ENCODE measurements at places on chromosomes 5 and 9.
A peak's percentile ranks its signal among the peaks of the same experiment; 100 is the strongest.

- DNase-seq = no peak
Observed at GRCh38 chr5:2751592-2752021, at the start of gene IRX2. TSS of gene IRX2 (minus strand) at chr5:2751677. CDS start at chr5:2751413, 264 bp downstream.

DNA sequence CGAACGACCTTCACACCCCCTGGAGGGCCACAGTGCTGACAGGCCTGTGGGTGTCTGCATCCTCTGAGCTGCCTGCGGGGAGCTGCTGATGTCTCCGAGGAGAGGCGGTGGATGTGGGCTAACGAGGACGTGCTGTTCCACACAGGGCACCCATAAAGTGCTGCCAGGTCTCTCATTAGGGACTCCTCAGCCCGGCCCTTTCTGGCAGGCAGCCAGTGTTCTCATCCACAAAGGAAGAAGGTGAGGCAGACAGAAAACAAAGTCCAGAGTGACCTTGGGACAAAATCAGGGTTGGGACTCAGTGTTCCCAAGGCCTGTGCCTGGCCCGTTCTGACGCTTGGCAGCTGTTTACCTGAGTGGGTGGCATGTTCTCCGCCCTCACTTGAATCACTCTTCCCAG, 29.3 kb downstream of the CARTPT start:
- DNase-seq = no peak

DNA sequence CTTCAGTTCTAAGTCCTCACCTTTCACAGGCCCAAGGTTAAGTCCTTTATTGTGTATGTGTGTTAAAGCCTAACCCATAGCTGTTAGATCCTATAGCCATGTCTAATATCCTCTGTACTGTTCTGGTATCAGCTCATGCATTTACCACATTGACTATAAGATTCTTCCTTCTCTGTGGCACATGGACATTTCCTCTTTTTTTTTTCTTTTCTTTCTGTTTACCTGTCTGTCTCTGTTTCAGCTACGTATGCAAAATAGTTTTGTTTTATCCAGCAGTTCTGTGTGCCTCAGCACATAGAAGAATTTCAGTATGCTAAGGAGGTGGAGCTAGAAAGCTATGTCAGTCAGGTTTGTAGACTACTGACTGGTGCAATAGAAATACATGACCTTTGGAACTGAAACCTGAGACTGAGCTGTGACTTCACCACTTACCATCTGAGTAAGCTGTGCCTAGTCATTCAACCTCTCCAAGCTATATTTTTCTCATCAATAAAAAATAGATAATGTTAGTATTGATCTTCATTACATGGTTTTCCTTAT, 155.6 kb upstream of the VLDLR start:
- no peak for DNase-seq

DNA sequence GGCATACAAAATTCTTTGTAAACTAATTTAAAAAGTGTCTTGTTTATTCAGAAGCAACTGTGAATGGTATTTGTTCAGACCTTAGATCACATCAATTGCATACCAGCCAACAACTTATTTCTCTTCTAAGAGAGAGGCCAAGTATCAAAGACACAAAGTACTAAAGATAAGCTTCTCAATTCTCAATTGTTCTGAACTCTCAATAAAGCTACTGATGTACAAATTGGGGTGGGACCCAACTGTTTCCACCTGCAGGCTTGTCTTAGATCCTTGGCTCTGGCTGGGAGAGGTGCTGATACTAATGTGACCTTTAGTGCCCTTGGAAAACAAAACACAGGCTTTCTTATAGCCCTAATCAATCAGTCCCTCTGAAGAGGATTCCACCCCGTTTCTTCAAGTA, 22.1 kb downstream of the XRCC4 start:
- no peak for DNase-seq

GRCh38 chr9:90307891-90308290, 334.7 kb downstream of the DIRAS2 start:
- no peak for DNase-seq

- DNase-seq = no peak
Observed at GRCh38 chr9:103904242-103904641, 189.9 kb upstream of the SMC2 start.

- no peak for DNase-seq
Observed at GRCh38 chr9:7975336-7975735, 175.8 kb upstream of the DMAC1 start.

DNA sequence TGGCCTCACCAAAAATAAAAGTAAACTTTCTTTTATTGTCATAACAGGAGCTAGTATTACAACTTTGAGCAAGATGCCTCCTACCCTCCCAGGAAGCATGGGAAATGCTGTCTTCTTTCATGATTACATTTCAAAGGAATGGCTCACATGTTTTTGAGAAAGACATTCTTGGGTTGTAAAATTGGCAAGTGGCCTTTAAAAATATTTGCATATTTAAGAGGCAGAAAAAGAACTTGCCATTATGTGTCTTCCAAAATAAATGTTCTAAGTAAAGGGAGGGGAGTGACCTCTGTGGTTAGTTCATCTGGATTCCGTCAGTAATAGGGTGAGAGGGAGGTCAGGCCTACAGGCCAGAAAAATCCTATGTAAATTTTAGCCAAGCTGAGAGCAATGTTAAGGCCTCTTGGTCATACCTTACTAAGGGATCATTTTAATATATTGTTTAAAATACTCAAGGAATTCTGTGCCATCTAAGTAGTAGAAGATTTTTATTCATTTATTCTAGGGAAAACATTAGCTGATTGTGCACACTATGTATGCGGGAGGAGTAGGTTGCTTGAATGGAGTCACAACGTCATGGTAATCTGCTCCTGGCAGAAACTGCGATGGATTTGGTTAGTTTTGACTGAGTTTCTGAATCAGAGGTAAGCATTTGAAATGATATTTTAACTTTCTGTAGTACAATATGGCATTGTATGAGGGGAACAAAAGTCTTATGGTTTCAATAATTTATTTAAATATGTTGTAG, 1485.7 kb upstream of the CDH9 start:
- DNase-seq = no peak

DNA sequence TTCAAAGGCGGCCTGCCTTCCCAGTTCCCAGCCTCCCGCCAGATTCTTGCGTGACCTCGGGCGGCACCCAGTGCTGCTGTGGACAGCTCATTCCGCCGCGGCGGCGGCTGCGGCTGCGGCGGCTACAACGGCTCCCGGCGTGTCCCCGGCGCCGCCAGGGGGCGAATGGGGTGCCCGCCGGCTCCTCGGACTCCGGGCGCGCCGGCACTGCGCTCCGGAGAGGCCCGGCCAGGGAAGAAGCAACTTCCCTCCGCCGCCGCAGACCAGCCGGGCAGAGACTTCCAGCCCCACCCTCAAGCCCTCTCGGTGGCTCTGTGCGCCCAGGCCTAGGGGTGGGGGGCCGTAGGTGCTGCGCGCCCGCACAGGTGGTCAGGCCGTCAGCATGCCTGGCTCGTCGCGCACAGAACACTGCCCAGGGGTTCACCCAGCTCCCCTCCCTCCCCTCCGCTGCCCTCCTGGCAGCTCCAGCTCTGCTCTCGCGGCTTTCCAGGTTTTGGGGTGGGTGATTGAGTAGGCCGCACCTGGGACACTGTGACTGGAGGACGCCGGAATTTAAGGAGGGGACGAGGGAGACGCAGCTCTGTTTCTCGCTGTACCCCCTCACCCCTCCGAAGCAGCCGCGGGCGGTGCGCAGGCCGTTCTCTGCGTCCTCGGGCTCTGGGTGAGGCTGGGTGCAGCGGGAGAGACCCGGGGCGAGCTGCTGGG, 20.2 kb downstream of the IGIP start:
- peak; percentile 37 for DNase-seq

- DNase-seq = no peak
Observed at GRCh38 chr9:1947438-1947837, 67.7 kb upstream of the SMARCA2 start.

DNA sequence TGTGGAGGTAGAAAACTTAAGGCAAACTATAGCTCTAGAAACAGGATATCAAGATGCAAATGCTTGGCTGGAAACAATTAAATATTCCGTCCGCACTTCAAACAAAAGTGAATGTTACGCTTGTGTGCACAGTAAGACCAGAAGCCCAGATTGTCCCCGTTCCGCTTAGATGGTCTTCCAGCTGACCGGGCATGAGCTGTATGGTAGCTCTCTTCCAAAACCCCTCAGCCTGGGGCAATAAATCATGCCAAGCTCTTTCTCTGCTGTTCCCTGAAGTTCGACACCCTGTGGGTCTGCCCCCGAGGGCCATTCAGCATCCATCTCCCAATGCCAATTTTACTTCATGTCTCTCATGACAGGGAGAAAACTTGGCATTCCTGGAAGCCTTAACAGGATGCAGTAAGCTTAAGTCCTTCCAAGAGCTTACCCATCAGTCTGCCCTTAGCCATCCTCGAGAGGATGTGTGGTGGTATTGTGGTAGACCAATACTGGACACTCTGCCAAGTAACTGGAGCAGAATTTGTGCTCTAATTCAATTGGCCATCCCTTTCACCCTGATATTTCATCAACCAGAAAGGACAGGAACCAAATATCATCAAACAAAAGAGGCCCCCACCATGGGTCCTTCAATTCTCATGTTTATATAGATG, 70.7 kb upstream of the RANBP6 start:
- DNase-seq = no peak

DNA sequence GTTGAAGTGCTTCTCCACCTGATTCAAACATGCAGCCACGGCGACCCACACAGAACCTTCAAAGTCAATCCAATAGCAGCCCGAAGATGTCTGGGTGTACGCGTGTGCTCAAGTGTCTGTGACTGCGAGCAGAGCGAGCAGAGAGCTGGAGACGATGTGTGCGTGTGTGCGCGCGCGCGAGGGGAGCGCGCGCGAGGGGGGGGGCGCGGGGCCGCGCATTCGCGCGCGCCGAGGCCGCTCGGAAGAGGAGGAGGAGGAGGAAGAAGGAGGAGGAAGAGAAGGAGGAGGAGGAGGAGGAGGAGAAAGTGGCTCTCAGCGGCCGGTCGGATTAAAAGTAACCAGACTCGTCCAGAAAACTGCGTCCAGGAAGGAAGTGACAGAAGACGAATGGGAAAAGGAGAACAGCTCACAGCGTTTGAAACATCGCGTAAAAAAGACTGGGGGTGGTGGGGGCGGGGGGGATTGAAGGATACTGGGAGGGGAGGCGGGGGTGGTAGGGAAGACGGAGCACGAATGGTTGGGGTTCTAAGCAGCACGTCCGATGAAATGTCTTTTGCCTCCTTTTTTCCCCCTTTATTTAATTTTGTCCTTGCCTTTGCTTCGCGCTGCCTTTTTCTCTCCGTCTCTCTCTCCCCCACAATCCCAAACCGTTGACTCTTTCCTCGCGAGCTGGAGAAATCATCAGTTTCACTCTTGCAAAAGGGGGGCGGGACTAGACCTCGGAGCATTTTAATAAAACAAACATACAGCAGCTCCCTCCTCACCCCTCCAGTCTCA, at the start of gene MEF2C:
TSS of gene MEF2C (minus strand) at position 126 of the 777 bp plus-strand sequence. CDS start 59,396 bp downstream, outside the sequence.
- DNase-seq = no peak

DNA sequence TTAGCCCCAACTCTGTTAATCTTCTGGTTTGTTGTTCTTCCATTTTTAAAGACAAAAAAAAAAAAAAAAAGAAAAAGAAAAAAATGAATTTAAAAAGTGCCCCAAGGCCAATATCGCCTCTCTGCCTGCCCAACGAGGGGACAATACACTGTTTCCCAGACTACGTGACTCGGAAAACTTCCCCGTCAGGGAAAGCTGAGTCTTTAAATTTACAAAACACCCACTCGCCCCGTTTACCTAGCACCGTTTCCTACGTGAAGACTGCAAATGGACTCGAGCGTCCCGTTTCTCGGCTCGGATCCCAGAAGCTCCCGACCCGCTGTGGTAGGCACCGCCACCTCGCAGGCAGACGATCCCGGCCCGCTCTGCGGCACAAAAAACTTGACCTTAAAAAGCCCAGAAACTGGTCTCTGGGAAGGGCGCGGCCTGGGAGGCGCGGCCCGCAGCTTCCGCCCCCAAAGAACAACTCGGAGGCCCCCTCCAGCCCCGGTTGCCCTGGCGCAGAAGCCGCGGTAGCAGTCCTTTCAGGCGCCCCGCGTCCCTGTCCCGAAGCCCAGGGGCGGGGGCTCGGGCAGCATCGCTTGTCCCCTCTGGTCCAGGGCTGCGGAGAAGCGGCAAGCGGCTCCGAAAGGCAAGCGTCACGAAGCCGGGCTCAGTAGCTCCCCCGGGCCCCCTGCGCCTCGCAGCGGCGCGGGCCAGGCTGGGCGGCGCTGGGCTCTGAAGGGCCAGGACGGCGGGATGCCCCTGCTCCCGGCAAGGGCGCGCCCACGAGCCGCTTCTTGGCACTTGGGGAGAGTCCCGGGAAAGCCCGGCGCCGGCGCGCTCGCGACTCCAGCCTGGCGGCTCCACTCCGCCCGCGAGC, at the start of gene GCNT4:
TSS of gene GCNT4 (minus strand) at position 367 of the 862 bp plus-strand sequence. CDS start 22,521 bp downstream, outside the sequence.
- DNase-seq = peak; percentile 34

DNA sequence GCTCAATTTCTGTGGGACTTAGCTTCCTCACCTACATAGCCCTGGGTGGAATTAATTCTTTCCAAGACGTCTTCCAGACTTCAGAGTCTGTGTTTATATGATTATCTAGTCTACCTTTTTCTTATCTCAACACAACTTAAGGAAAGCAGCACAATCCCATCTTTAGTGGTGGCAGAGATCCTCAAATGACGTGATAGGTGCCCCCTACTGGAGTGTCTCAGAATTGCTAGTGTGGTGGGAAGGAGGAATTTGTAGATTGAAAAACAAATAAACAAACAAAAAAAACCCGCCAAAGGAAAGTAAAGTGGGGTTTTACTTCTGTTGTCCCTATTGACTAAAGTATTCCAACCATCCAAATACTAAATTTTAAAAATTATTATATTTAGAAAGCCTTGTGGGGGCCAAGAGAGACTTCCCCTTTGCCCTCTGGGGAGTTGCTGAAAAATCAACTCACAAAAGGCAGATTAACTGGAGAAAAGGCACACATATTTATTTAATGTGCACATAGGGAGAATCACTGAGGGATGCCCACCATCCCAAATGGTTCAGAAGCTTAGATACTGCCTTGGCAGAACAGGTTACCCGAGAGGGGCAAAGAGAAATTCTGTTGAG, 283.3 kb downstream of the TMEM167A start:
- peak; percentile 50 for DNase-seq

- no peak for DNase-seq
Observed at GRCh38 chr5:31204958-31205357, 11.5 kb downstream of the CDH6 start.

DNA sequence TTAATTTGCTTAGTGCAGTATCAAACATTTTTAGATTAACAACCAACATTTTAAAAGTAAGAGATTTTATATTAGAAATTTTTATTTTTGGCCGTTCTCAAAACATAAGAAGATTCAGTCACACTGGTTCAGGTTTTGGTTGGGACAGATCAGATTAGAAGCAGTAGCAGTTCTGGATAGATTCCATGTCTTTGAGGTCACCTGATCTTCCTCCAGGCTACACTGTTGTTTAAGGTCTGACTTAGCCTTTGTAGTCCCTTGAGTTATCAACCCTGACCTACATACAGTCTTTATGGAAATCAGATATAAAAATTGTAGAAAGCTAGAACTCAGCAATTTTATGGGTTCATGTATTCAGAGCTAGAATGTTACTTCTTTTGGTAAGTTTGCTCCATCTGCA, 910.0 kb upstream of the WWC1 start:
- no peak for DNase-seq

GRCh38 chr9:90325913-90326653, 316.5 kb downstream of the DIRAS2 start:
- DNase-seq = no peak

- no peak for DNase-seq
Observed at GRCh38 chr9:124221676-124222075, 36.1 kb upstream of the NEK6 start.

DNA sequence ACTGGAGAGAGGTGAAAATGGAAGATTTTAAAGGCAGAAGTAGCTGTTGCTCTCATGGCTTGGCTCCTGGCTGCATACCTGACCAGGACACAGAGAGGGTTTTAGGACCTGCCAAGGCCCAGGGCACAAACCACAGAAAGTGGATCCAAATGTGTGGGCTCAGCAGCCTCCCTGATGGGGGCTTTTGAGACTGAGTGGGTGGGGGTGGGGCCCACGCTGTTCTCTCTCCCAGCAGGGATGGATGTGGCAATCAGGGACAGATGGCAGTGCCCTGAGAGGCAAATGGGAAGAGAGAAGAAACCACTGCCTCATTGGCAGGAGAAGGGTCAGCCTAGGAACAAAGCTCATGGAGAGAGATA, 34.9 kb upstream of the TIFAB start:
- DNase-seq = no peak
